ENCODE measurements at places on chromosomes 13 and 19.

GRCh38 chr13:29901710-29902631, 51.6 kb upstream of the UBL3 start:
- DNase-seq = peak; percentile 97

- DNase-seq = no peak
Observed at GRCh38 chr19:435056-435706, 25.7 kb downstream of the SHC2 start.

DNA sequence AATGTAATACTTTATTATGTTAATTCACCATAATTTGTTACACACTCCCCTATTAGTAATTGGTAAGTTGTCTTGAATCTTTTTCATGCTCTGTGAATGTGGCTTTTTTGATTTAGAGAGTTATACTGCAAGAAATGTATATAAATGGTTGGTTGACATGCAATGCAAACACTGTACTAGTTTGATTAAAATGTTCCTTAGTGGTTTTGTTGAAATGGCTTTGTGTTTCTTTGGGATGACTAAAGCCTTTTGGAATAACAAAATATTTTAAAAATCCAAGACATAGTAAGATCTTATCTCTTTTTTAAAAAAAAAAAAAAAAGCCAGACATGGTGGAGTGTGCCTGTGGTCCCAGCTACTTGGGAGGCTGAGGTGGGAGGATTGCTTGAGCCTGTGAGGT, 10.5 kb downstream of the LAMP1 start:
- peak; percentile 57 for DNase-seq

- peak; percentile 61 for DNase-seq
Observed at GRCh38 chr19:53394522-53394973, 401 bp upstream of the ZNF765 start.

GRCh38 chr19:8505680-8506401, 3.4 kb upstream of the PRAM1 start:
- DNase-seq = peak; percentile 49

DNA sequence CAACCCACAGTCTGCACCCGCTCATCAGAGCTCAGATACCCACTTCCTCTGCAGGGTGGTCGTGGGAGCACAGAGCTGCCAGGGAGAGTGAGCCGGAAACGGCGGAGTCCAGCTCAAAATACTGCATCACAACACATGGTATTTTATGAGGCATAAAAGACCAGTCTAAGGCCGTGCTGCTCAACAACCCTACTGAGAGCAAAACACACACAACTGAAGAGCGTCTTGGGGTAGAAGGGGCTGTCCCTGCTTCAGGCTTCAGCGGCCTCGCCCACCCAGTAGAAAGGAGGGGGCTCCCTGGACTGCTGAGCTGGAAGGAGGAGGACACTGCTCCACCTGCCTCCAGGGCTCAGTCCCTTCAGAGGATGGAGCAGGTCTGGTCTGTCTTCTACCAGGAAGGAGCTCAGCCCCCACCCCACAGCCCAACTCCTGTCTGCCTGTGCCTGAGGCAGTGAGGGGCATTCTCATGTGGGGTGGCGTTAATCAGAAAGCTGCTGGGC, 36.9 kb downstream of the NAXD start:
- DNase-seq = no peak

DNA sequence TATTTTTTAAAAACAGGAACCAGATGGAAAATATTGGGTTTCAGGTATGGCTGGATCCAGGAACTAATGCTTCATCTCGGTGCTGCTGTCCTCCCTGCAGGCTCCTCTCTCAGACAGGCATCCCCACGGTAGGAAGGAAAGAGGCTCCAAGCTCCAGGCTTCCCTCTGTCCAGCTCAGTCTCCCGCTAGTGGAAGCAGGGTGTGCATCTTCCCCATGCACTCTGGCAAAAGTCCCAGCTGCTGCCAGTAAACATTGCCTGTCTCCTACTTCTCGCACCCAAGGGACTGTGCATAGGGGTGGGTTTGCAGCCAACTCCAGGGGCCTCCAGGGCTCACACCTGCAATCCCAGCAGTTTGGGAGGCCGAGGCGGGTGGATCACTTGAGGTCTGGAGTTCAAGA, 29.2 kb downstream of the IL12RB1 start:
- DNase-seq = no peak

DNA sequence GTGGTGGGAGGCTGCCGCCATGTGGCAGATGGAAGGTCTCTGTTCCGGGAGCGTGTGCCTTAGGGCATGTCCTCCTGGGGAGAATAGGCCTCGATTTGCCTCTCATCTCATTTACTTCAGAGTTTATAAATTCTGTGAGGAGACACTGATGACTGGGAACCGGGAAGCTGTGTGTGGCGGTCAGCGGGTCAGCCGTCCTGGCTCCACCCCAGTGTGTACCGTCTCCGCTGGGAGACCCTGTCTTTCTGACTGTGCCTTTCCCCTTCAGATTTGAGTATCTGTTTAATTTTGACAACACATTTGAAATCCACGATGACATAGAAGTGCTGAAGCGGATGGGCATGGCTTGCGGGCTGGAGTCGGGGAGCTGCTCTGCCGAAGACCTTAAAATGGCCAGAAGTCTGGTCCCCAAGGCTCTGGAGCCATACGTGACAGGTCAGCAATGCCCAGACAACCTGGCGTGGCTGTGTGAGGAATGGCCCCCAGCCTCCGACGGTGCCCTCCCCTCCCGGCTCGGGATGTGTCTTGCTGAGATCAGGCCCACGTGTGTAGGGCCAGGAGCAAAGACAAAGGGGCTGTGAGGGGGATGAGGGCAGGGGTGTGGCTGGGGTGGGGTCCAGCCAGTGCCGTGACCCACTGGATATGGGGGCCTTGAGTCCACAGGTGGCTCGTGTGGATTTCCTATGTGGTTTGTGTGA, 21.6 kb downstream of the ATP4B start:
- DNase-seq = no peak

GRCh38 chr19:5216141-5216847, 124.3 kb downstream of the PTPRS start:
- no peak for DNase-seq

- DNase-seq = no peak
Observed at GRCh38 chr13:91349992-91350911, 2.8 kb downstream of the MIR17HG start.

DNA sequence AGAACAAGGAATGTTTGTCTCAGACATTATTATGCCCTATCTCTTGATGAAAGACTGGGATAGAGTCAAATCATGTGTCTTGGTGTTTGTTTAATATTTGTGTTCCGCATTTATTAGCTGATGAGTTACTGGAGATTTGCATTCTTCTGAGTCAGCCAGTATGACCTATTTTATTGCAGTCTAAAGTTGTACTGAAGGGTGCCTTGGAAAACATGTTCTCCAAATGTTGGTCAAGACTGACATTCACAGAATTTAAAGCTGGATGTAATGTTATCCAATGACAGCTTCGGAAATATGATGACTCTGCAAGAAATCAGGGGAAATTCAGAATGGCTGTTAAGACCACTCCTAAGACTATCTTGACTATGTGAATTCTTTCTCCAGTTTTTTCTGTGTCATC, 134.0 kb downstream of the KCNRG start:
- DNase-seq = no peak

GRCh38 chr13:98772794-98773452, 20.5 kb upstream of the SLC15A1 start:
- DNase-seq = no peak

GRCh38 chr19:56995303-56995702, 124.5 kb upstream of the USP29 start:
- no peak for DNase-seq

DNA sequence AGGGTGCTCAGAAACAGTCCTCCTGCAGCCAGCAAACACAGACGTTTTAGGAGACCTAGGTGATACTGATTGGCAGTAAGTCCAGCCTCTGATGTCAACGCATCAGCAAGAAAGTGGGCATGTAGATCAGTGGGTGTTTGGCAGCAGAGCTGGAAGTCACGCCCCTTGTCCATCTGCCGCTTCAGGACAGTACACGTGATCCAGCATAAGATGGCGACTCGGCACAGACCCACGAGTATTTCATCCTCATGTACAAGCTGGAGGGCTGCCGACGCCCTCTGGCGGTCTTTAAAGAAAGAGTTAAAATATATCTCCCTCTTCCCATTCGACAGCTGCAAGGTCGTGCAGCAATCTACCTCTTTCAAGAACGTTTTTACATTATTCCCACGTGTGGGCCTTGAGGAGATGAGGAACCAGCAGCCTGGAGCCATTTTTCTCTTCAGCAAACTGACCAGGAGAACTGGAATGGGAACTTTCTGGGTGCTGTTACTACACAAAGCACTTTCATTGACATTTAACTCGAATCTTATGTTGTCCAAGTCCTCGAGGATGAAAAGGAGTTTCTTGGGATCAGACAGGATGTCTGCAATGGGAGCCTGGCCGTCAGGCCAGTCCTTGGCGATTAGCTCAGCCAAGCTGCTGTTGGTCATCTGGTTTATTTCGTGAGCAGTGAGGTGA, 22.3 kb downstream of the NLRP11 start:
- peak; percentile 33 for DNase-seq

- DNase-seq = no peak
Observed at GRCh38 chr19:492091-492531, 4.2 kb upstream of the MADCAM1 start.

GRCh38 chr19:1471515-1472160, 7.4 kb downstream of the C19orf25 start:
- no peak for DNase-seq

GRCh38 chr13:19864746-19865309, 1.4 kb upstream of the ZMYM5 start:
- DNase-seq = peak; percentile 9

DNA sequence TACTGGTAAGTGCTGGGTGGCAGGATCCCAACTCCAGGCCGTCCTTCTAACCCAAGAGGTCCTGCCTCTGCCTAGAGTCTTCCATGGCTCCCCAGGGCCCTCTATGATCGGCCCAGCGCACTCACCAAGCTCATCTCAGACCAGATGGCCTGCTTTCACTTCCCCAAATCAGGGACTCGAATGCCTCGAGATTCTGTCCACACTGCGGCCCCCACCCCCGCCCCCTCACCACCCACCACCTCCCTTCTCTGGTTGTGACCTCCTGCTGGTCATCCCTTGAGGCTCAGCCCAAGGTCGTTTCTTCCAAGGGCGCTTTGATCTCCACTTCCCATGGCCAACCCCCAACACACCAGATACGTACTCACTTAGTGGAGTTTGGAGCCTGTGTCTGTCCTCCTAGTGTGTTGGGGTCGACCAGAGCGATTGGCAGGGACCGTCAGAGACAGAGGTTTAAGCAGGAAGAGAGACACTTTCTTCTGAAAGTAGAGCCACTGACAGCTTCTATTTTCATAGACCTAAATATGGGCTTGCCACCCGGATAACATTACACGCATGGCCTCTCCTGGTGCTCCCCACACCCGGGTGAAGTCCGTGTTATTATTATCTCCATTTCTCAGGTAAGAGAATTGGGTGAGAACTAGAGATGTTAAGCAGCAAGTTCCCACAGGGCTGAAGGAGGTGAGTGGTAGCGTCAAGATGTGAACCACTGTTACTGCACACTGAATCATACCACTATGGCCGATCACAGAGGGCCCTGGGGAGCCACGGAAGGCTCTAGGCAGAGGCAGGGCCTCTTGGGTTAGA, at the start of gene FCER2:
FCER2 (minus strand) TSS at position 478 of the 804 bp plus-strand sequence. CDS start 2,371 bp downstream, outside the sequence.
- DNase-seq = no peak

GRCh38 chr13:105658431-105658830, 877.0 kb downstream of the EFNB2 start:
- no peak for DNase-seq
